Activated T-helper 2 cell treated with anti-CD3 and anti-CD28 coated beads, Interferon-gamma antibody, Interleukin-2, Interleukin-4, amounts not matched to agents 10 μg/mL and 5 μg/mL and 100 μg/mL, durations not matched to agents 14 hours and 24 hours and 36 hours (primary cell): ENCODE measurements at places on chromosomes 16 and 17. TPM values are rescaled to one million over a fixed set of nuclear protein-coding genes. Genes with fewer than 3 reads are reported as not detected.

The KRTAP9-4 gene
- total RNA-seq: not detected in 2 replicates

The SLC6A2 gene
- not detected in 2 replicates for total RNA-seq

GRCh38 chr16:25124503-25124902 lies 13.0 kb downstream of the LCMT1 start:
- no peak for DNase-seq

DNA sequence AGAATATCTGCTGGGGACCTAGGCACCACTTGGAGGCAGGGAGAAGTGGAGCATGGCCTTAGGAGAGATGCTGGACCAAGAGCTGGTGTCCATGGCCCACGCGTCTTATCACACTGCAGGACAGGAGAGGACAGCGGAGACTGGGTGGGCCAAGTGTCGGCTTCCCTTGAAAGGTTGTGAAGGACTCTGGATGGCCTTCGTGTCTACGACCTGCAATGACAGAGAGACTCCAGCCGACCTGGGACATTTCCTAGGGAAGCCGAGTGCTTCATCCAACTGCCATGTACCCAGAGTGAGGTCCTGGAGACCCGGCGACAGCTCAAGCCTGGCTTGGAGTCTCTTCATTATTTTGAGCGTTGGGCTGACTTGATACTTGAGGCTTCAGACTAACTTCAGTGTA lies 20.5 kb downstream of the C1QTNF1 start:
- DNase-seq: no peak

- no peak for DNase-seq
Measured at GRCh38 chr17:5846001-5846400, 224.2 kb upstream of the WSCD1 start.

DNA sequence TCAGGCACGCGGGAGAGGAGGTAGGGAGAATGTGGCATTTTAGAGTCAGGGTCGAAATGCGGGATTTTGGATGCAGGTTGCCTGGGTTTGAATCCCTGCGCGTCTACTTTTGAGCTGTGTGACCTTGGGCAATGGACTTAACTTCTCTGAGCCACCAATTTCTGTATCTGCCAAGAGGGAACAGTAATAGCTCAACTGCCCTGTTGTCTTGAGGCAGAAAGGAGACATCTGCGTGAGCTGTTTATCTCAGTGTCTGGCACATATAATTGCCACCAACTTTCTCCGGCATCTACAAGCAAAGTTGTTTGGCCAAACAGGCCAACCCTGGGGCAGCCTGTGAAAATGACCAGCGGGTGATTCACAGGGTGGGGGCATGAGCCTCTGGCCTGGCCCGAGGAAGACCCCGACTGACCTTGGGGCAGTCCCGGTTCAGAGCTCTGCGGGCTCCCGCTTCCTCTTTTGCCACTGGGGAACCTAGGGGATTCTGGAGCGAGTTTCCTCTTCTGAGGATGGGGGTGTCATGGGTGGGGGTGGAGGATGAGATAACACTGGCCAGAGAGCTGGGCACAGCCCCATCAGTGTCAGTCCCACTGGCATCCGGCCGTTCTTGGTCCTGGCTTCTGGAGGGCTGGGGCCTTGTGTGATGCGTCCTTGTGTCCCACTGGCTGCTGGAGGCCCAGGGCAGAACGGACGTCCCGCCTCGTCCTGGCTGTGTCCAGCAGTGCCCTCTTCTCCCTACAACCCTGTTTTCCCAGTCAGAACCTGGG lies 1.3 kb downstream of the SNN start:
- DNase-seq: no peak
